ENCODE measurements at places on chromosomes 13 and 19. TPM values are rescaled to one million over a fixed set of nuclear protein-coding genes. Genes with fewer than 3 reads are reported as not detected.

The ADPRHL1 gene
- polyA plus RNA-seq, result 1.2 TPM

The TEX101 gene
- 0.07 TPM for polyA plus RNA-seq

The BABAM1 gene
- 192 TPM for polyA plus RNA-seq

The SH2D3A gene
- 0.35 TPM for polyA plus RNA-seq

The CBLC gene
- polyA plus RNA-seq, result not detected

The FBXO17 gene
- polyA plus RNA-seq, result 40.7 TPM

The DLL3 gene
- polyA plus RNA-seq, result 4.7 TPM

The TNFSF13B gene
- 0.26 TPM for polyA plus RNA-seq

The NLRP7 gene
- not detected for polyA plus RNA-seq

The LYPD3 gene
- 4.2 TPM for polyA plus RNA-seq

The ERICH6B gene
- not detected for polyA plus RNA-seq

The PCDH9 gene
- polyA plus RNA-seq, result 1.9 TPM

The MCEMP1 gene
- polyA plus RNA-seq, result not detected

The BCAM gene
- 9.7 TPM for polyA plus RNA-seq
